Coronary artery (tissue), 2 donors: ENCODE measurements at places on chromosomes 11 and 22.

- DNase-seq: no peak
Measured at GRCh38 chr11:128214263-128214662, 373.1 kb downstream of the ETS1 start.

DNA sequence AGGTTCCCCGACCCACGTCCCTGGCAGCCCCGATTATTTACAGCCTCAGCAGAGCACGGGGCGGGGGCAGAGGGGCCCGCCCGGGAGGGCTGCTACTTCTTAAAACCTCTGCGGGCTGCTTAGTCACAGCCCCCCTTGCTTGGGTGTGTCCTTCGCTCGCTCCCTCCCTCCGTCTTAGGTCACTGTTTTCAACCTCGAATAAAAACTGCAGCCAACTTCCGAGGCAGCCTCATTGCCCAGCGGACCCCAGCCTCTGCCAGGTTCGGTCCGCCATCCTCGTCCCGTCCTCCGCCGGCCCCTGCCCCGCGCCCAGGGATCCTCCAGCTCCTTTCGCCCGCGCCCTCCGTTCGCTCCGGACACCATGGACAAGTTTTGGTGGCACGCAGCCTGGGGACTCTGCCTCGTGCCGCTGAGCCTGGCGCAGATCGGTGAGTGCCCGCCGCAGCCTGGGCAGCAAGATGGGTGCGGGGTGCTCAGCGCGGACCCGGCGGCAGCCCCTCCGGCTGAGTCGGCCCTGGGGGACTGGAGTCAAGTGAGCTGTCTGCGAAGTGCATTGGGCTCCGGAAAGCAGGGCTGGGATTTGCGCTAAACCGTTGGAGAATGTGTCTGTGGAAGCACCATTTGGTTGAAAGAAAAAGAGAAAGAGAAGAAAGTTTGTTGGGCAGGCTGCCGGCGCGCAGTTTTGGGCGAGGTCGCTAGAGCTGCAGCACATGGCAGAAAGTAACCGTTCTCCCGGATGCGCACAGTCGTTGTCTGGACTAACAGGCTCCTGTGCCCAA is at the start of gene CD44:
Gene CD44, plus strand, starts transcription at position 229 of the 779 bp plus-strand sequence. Its CDS starts 133 bp downstream, at position 362.
- DNase-seq: peak; percentile 87

- no peak for DNase-seq
Measured at GRCh38 chr11:117145393-117145761, 1.3 kb downstream of the PAFAH1B2 start.

GRCh38 chr11:11668274-11668673 is 46.5 kb upstream of the GALNT18 start:
- DNase-seq: no peak

DNA sequence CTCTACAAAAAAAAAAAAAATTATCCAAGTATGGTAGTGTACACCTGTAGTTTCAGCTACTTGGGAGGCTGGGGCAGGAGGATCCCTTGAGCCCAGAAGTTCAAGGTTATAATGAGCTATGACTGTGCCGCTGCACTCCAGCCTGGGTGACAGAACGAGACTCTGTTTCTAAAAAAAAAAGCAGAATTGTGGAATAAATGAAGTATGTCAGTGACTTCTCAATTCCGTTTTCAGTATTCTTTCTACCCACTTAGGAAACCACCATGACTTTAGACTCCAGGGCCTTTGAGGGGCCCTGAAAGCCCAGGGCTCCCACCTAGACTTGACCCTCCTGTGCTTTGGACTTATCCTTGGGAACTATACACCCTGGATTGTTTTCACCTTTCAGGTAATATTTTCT is 6.5 kb upstream of the NUP160 start:
- no peak for DNase-seq
